ENCODE measurements at places on chromosomes 12 and 14.

DNA sequence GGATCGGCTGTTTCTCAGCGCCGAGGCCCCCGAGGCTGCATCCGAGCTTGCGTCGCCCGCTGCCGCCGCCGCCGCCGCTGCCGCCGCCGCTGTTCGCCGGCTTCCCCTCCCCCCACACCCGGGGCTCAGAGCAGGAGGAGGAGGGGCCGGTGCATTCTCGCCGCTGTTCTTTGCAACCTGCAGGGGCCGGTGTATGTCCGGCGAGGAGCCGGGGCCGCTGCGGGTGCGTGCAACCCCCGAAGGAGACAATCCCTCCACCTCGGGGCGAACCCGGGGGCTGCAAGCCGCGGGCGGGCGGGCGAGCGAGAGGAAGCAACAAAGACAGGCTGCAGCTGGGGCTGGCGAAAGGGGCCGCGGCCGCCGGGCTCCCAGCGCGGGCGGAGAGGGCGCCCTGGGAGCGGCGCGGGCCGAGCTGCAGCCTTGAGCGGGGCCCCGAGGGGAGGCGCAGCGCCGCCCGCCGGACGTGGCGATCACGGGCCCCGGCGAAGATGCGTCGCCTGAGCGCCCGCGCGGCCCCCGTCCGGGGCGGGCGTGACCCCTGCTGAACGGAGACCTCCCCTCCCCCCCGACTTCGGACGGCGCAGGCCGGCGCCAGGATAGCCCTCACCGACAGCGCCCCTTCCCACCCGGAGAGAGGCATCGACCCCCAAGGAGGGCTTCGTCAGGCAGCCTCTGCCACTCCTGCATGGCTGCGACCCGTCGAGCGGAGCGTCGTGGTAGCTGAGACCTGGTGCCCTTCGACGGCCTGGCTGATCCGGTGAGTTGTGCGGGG, 702 bp downstream of the FAM222A start:
- peak; percentile 69 for DNase-seq

GRCh38 chr12:57441846-57442427, 7.4 kb downstream of the INHBC start:
- no peak for DNase-seq

DNA sequence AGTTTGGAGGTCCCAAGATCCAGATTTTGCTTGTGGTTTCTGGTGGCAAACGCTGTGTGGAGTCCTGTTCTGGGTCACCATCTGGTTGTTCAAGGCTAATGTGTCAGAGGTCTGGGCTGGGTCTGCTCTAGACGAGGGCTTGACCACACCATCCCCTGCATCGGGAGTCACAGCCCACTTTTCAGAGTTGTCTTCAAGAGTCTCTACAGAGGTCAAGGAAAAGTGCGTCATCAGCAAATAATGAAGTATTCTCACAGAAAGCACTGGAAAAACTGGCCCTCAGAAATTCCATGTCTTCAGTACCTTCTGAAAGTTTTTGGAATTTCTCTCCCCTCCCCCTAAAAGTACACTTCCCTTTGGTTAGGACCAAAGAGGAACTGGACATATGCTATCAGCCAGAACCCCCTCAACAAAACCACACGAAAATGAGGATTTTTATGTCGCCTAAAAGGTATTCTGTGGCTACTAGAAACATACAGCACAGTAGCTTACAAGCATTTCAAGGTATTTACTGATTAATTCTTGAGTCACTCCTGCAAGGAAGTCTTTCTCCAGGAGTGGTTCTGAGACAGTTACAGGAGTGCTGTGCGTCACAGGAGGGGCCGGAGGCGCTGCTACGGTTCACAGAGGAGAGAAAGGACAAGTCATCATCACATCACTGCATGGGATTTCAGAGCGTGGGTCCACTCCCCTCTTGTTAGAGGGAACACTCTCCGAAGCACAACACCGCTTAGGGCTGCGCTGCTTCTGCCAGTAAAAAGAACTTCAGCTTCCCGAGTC, 35.4 kb downstream of the RAD52 start:
- DNase-seq = no peak

GRCh38 chr14:31142455-31143087, 65.0 kb downstream of the HECTD1 start:
- DNase-seq = no peak

DNA sequence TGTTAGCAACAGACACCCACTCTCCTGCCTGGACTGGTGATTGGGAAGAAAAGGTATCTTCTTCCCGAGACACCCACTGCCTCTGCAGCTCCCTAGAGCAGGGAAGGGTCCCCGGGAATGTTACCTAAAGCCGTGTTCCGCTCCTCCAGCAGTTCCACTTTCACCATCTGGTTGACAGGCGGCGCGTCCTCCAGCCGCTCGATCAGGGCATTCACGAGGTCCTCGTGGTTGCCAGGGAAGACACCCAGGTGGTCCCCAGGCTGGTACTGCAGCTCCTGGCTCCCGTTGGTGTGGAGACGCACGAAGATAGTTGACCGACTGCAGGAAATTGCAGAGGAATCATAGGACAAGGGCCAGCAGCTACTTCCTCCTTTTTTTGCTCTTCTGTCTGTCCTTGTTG, 44.2 kb upstream of the FBXO21 start:
- DNase-seq = no peak

- DNase-seq = no peak
Measured at GRCh38 chr12:7433276-7433822, 10.6 kb downstream of the CD163L1 start.

DNA sequence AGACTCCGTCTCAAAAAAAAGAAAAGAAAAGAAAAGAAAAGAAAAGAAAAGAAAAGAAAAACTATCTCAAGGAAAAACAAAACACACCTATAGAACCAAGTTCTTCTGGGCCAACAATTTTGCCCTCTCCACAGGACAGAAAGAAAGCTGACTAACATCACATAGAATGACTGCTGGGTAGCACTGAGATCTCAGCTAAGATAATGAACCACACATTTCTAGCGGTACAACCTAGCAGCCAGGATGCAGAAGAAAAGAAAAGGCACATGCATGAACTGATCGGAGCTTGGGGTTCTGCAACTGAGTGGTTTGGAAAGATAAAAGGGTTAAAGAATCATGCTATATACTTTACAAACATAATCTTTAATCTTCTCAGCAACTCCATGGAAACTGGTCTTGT, 19.5 kb downstream of the TMED10 start:
- DNase-seq = no peak

DNA sequence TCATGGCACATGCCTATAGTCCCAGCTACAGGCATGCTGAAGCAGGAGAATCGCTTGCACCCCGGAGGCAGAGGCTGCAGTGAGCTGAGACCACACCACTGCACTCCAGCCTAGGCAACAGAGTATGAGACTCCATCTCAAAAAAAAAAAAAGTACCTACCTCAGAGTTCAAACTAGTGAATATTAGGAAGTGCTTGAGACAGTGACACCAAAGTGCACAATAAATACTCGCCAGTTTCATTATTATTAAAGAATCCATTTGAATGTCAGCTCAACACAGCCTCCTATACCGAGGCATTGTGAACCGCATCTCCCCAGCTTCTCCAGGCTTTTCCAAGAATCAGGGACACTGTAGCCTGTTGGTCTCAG, 5.0 kb downstream of the GAPDH start:
- DNase-seq = no peak

- DNase-seq = no peak
Measured at GRCh38 chr12:108378926-108379325, 39.8 kb upstream of the CMKLR1 start.

GRCh38 chr12:17016116-17016864, 410.3 kb upstream of the LMO3 start:
- no peak for DNase-seq

GRCh38 chr12:71749666-71750065, 5.0 kb upstream of the RAB21 start:
- no peak for DNase-seq

DNA sequence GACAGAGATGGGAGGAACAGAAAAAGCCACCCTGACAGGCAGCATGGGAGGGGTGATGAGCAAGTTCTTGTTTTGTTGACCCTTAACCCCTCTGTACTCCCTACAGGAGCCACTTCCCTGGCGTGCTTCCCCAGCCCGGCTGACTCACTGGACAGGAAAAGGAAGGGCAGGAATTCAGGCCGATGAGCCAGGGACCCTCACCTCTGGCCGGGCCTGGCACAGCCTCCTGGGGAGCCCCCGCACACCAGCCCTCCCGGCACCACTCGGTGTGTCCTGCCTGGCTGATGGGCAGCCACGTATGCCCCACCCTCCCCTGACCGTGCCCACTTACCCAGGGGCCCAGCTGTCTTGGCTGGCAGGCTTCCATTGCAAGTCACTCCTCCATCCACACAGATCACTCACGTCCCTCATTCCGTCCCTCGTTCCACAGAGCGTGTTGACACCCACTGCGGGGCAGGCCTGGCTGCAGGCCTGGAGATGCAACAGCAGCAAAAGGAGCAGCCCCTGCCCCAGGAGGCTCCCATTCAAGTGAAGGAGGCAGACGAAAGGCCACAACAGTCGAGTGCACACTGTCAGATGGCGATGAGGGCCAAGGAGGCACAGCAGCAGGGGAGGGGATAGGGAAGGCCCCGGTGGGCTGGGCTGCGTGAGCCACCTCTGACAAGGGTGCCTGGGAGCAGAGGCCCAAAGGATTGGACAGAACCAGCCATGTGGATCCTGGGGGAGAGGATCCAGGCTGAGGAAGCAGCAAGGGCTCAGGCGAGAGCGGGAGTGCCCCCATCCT, 19.7 kb upstream of the CD9 start:
- no peak for DNase-seq
